ENCODE measurements at places on chromosomes 4 and X.

GRCh38 chr4:62194342-62194741, 994.2 kb downstream of the ADGRL3 start:
- DNase-seq = no peak

DNA sequence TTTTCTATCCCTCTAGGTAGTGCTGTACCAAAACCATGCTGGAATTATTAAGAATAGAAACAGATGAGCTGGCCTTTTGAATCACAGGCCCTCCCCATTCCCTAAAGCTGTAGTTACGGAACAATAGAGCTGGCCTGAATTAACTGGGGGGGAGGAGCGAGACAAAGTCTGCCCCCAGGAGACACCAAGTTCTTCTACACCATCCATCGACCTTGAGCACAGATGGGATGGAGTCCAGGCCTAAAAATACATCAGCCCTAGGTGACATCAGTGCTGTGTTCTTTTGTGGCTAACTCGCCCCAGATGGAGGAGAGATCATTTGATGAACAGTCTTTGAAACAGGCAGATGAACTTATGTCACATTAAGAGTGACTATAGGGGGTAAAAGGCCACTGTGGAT, 49.6 kb downstream of the LHFPL1 start:
- no peak for DNase-seq

DNA sequence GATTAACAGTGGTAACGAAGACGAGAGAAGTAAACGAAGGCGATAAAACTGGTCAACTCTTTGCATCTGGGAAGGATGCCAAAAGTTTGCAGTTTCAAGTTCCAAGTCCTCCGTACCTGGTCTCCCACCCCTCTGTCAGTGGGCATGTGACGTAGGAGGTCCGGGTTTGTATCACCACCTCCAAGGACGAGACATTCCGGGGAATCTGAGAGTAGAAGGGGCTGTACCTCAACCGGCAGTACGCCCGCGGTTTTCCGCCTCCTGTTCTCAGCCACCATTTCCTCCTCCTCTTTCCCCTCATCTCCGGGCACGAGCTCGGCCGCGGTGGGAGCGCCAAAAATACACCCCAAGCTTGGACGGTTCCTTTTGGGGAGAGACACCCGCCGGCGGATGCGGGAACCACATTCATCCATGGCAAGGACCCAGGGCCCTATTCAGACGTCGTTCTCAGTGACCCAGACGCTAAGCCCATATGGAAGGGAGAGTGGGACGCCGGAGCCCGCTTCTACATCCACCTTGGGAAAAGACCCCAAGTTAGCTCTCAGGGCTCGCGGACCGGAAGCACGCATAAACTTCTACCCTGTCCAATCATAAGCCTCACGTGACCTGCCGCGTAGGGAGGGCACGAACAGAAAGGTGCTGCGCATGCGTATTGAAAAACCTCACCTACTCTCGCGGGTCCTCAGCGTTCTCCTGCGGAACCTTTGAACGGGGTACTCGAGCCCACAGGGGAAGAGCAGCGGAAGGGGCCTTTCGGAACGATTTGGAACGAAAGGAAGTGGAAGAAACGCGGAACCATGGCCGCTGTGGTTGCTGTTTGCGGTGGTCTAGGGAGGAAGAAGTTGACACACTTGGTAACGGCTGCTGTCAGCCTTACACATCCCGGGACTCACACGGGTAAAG, at the start of the genes HELQ and MRPS18C:
Gene HELQ (minus strand): TSS at position 543 of the 903 bp plus-strand sequence. CDS start 130 bp downstream, at position 413.
Gene MRPS18C (plus strand): TSS at position 778 of the 903 bp plus-strand sequence. CDS start 20 bp downstream, at position 798.
- peak; percentile 91 for DNase-seq

GRCh38 chr4:22299678-22300077, 216.2 kb downstream of the ADGRA3 start:
- DNase-seq = no peak

GRCh38 chrX:2401201-2401589, 99.6 kb downstream of the DHRSX start:
- no peak for DNase-seq

DNA sequence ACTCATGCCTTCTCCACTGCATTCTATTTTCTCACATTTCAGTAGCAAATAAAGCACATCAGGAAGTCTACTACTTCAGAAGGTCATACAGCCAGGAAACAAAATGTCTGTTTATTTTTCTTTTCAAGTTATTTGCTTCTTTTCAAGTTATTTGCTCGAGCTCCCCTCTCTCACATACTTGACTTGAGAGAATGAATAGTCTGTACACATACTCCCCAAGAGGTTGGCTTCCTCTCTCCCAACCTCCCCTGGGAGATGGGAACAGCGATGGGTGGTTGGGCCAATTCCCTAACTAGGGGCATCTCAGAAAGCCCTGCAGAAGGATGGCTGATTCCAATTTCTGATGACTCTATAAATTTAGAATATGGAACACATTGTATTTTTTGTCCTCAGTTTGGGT, 64.7 kb upstream of the PTPN13 start:
- no peak for DNase-seq

GRCh38 chr4:38424151-38424871, 239.7 kb upstream of the KLF3 start:
- no peak for DNase-seq

- no peak for DNase-seq
These were observed 26.0 kb downstream of the NHSL2 start for GRCh38 chrX:71936632-71937031.

- no peak for DNase-seq
These were observed 32.4 kb upstream of the CD99 start for GRCh38 chrX:2658585-2659292.

All from NCI-H1417 treated with DMSO at 0.1 percent for 48 hours (cell line).